ENCODE measurements at places on chromosomes 5 and 9.

DNA sequence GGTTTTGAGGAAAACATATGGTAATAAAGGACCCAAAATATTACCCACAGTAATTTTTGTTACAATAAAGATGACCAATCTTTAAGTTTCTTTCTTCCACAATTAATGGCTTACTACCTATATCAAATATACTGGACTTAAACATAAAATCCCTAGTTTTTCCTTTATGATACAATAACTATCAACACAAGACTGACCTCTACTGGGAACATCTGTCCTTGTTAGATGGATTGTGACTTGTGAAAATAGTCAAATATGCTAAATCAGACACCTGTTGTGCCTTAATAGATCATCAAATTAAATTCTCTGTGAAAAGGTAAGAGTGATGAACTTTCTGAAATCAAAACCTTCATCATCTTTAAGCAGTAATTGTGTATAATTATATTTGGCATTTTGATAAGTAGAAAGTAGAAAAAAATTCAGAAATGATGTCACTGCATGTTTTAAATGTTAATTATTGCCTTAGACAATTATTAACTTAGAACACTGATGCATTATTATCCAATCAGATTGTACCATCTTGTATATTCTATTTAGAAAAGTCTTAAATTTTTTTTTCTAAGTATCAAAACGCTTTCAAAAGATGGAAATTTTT is 113.6 kb downstream of the DEPDC1B start:
- DNase-seq = no peak

DNA sequence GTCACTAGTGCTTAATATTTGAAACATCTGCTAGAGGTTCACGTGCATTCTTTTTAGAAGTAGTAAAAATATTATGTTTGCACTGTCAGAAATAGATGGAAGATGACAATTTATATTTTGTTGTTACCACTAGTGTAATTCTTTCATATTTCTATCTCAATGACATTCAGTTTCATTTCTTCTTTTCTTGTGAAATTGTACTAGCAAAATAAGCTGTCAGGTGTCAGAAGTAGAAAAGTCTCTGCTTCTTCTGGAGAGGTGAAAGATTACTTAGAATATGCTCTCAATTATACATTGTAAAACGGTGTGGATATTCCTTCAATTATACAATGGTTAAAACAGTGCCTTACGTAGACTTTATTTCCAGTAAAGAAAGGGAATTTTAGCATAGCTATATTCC is 395.4 kb downstream of the CSNK1G3 start:
- no peak for DNase-seq

GRCh38 chr9:112815868-112816267 is 65.3 kb downstream of the SNX30 start:
- DNase-seq = no peak

GRCh38 chr9:137075275-137075775 is 2.0 kb upstream of the UAP1L1 start:
- no peak for DNase-seq

DNA sequence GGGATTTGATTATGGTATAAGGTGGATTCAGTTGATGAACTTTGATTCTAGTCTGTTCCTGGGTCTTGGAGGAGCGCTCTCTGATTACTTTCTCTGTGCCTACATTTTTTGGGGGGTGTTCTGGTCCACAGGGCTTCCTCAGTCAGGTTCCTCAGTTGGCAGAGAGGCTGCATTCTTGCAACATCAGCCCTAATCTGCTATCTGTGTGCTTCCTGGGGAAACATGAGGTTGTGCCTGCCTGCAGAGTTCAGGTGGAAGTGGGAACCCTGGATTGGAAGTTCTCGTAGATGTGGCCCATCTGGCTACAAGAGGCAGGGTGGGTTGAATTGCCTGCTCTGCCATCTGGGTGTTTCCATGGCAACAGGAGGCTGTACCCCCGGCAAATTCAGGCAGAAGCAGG is 24.5 kb downstream of the POLK start:
- no peak for DNase-seq

Measured in activated CD8-positive, alpha-beta memory T cell treated with anti-CD3 and anti-CD28 coated beads for 48 hours (primary cell).